ENCODE measurements at places on chromosomes 3 and 15.

DNA sequence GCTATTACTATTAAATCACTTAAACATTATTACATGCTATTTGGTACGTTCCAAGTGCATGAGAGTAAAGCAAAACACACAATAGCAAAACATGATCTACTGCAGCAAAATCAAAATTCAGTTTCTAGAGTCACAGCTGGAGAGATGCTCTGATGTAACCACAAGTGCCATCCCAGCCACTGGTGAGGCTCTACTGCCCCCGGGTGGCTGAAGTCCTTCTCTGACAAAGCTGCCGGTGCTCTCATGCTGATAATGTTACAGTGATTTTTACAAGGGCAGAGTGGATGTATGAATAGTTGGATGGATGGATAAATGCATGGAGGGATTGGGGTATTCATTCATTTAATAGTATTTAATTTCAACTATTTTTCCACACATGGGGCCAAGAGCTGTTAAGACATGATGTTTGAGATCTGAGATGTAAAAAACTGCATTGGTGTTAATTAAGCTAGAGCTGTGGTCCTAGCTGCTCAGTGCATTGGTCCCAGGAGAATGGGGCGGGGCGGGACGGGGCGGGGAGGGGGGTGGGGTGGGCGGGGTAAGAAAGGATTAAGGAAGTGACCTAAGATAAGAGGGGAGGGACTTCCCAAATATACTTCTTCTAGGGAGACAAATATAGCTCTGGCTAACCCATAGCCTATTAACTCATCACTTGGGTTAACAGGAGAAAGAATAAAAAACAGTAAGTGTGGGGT, 5.3 kb upstream of the SPESP1 start:
- DNase-seq: peak; percentile 20

DNA sequence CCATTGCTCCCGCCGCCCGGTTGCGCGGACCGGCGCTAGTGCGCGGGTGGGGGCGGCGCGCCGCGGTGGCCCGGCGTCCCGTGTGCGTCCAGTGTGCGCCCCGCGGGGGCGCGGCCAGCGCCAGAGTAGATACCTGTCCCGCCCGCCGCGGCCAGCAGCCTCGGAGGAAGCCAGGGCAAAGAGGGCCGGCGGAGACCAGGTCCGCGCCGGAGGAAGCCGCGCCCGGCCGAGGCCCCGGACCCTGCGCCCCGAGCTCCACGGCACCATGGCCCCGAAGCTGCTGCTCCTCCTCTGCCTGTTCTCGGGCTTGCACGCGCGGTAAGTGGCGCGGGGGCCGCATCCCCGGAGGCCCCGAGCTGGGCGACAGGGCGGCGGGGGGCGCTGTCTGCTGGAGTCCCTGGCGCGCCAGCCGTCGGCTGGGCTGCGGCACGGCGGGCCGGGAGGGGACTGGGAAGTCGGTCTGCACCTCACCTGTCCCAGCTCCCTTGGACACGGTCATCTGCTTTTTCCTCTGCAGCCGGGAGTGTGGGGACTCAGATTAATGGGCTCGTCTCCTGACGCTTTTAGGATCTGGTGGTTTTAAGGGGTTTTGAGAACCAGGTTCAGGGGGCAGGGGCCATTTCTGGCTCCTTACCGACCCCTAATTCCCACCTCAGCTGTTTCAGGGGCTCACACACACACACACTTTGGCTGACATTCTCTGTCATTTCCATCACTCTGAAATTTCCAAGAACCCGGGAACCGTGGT, 464 bp downstream of the GABRG3 start:
- DNase-seq: no peak

DNA sequence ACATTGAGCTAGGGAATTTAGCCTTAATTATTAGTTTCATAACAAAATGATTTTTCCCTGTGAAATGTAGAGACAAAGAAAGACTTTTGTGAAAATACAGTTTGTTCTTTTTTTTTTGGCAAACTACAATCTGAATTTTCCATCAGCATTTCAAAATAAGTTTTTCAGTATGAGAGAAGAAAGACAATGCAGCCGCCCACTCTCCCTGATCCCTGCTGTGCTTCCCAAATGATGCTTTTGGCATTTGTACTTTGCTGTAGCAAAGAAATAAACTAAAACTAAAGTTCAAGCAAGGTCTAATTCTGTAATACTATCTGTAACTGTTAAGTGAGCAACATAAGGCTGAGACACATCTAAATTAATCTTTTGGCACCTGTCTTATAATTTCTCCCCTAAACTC, 782.2 kb downstream of the VGLL3 start:
- DNase-seq: no peak

- DNase-seq: no peak
Measured at GRCh38 chr15:78077871-78078210, 330 bp upstream of the TBC1D2B start.

DNA sequence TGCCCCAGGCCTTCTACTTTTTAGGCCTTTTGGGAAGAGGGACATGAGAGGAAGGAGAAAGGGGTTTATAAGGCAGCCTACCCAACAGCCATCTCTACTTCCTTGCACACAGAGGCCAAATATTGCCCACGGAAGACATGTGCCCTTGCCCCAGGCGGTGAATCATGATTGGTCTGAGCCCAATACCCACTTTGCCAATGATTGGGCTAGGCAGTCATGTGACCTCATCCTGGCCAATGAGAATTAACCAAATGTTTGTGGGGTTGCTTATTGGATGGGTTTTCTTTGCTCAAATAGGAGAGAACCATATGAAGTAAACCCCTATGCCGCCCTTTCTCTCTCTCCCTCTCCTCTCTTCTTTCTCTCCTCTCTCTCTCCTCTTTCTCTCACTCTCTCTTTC, 42.2 kb upstream of the ATP1B3 start:
- DNase-seq: no peak

DNA sequence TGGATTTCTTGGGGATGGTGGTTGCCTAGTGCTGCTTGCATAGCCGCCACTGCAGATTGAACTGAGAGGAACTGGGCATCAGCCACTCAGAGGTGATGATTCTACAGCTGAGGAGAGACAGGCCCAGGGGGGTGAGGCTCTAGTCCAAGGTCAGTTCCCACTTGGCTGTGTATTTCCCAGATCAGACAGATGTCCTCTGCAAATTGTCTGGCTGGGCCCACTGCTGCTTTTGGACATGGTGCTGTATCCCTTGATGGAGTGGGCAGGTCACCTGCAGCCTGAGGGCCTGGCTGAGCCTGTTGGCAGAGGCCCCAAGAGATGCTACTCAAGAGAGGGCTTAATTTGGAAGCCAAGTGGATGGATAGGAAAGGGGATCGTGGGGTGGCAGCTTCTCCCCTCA, 124.5 kb upstream of the CTDSPL start:
- no peak for DNase-seq

DNA sequence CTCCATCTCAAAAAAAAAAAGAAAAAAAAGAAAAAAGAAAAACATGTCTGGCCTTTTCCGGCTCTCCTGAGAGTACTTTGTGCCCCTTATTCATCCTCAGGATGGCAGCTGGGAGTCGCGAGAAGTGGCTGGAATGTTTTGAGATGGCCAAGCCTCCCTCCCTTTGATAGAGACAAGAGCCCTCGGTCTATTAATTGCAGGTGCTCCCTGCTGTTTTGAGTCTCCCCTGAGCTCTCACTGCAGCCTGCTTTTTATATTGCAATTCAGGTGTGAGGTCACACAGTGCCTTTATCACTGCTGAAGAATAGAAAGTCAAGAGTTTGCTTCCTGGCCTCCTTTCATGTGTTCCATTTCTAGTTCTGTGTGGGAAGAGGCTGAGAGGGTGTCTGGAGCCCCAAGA, 10.9 kb downstream of the CA12 start:
- no peak for DNase-seq

DNA sequence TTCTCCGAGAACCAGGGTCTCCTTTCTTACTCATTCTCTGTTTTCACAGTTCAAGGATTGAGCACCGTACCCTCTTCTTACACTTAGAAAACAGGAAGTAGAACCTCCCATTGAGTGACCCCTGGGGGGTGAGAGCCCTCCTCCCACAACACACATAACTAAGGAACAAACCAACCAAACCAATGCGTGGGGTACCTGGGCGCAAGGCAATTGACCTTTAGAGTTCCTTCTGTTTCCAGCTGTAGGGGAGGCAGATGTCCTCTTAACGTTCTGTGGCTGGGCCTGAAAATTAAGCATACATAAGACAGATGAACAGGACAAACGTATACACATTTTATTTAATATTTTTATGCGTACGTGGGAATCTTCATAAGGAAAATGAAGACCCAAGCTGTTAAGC, 33.5 kb upstream of the TIMP4 start:
- no peak for DNase-seq

- no peak for DNase-seq
Measured at GRCh38 chr15:34335176-34336032, 2.2 kb downstream of the SLC12A6 start.

GRCh38 chr3:101063401-101063800, 70.2 kb upstream of the ABI3BP start:
- DNase-seq: no peak

DNA sequence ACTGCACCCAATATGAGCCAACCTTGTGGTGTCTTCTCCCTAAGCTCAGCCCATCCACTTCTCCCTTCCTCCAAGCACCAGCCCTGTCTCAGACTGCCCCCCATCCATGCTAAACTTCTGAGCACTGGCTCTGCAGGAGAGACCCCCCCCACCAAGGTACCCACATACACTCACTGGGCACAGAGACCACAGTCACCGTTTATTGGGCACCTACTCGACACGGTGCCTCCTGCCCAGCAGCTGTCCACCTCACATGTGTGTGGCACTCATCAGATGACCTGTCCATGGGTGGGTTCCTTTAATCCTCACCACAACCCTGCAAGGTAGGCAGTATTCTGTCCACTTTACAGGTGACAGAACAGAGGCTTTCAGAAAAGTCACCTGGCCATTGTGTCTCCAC, 22.3 kb upstream of the SFMBT1 start:
- no peak for DNase-seq

GRCh38 chr3:159616234-159616825, 372.3 kb upstream of the IL12A start:
- no peak for DNase-seq

DNA sequence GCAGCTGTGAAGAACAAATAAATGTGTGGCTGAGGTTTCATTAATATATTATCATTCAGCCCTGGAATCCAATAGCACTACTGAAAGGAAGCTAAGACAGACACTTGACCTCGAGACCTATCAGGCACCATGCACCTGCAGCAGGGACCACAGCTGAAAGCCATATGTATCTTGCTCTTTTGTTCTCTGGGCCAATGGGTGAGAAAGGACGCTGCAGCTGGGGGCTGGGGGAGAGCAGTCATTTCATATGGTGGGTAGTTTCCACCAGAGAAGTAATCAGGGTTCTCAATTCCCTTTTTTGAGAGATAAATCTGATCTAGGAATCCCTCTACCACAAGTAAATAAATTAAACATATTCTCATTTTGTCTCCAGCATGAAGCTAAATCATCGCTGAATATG, 225.6 kb upstream of the STRIT1 start:
- DNase-seq: no peak

- no peak for DNase-seq
Measured at GRCh38 chr15:99310745-99311144, 59.5 kb downstream of the LRRC28 start.

DNA sequence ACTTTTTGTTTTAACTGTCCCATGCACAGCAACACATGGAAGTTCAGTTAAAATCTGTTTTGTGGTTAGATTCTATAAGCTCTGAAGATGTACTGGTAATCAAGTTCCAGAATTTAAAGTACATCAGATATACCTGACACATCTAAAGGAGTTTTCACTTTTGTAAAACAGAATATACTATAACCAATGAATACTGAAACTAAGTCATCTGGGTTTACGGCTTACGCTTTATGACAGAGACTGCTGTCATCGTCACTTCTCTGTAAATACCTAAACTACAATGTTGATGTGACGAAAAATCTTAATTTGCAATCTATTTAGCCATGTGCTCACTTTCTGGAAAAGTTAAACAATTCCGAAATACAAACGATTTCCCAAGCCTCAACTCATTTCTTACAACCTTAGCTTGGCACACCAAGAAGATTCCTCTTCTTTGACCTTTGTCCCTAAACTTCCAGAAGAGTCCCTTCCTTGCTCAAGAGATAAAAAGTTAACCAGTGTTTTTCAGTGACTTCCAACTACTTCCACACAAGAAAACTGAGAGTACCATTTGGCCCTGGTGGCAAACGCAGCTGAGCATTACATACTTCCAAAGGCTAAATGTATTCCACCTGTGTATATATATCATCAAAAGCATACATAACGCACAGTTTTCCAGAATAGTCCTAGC, 56.8 kb upstream of the NEK10 start:
- DNase-seq: no peak

- no peak for DNase-seq
Measured at GRCh38 chr3:100584101-100584660, 25.2 kb upstream of the ADGRG7 start.

DNA sequence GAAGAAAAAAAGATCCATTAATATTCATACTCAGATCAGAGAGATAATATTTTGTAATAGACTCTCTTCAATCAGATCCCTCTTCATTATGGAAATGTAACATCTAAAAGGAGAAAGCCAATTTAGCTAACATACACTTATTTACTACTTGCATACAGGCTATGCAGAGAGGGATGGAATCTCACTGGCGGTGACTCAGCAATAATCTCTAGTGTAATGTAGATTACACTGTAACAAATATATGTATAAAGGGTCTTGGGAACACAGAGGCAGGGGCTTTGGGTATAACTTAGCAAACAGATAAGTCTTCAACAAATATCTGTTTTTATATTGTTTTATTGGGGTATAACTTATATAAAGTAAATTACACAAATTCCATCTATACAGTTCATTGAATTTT, 69.6 kb downstream of the CGNL1 start:
- no peak for DNase-seq

- no peak for DNase-seq
Measured at GRCh38 chr3:50444213-50444612, 59.2 kb downstream of the CACNA2D2 start.

- no peak for DNase-seq
Measured at GRCh38 chr3:173513123-173513522, 115.6 kb downstream of the NLGN1 start.
